OCI-LY7 (cell line): ENCODE measurements at places on chromosomes 7 and 10.

GRCh38 chr10:43998021-43998809 lies 349.5 kb upstream of the ZNF32 start:
- no peak for DNase-seq

- DNase-seq: no peak
These were observed 40.5 kb upstream of the PRKAR1B start for GRCh38 chr7:767580-767940.

DNA sequence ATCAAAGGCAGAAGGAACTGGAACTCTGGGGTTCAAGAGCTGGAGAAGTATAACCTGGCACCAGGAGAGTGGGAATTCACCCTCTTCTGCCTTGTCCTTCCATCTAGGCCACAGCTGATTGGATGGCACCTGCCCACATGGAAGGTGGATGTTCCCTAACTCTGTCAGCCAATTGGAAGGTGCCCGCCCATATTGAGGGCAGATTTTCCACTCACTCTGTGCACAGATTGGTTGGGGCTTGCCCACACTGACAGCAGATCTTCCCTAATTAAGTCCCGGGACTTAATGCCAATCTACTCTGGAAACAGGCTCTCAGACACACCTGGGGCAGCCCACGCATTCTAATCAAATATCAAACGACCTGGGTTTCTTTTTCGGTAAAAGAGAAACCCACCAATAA lies 1142.3 kb upstream of the CELF2 start:
- DNase-seq: no peak

DNA sequence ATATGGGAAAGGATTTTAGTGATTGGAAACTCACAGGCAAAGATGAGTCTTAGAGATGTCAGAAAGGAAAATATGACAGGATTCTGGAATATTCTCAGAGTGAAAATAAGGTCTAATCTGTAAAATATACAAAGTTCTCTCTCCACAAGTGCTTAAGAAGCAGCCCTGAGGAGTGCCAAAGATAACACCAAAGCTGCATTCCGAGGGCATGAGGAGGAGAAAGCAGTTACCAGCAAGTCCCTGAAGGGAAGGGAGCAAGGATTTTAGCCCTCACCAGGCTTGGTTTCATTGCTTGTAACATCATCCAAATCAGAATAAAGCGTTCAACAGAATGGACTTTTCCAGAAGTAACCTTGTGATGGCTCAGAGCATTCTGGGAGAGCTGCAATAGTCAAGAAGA lies 31.4 kb upstream of the DLX6 start:
- no peak for DNase-seq

GRCh38 chr7:114468844-114469243 lies 54.2 kb downstream of the FOXP2 start:
- DNase-seq: no peak

DNA sequence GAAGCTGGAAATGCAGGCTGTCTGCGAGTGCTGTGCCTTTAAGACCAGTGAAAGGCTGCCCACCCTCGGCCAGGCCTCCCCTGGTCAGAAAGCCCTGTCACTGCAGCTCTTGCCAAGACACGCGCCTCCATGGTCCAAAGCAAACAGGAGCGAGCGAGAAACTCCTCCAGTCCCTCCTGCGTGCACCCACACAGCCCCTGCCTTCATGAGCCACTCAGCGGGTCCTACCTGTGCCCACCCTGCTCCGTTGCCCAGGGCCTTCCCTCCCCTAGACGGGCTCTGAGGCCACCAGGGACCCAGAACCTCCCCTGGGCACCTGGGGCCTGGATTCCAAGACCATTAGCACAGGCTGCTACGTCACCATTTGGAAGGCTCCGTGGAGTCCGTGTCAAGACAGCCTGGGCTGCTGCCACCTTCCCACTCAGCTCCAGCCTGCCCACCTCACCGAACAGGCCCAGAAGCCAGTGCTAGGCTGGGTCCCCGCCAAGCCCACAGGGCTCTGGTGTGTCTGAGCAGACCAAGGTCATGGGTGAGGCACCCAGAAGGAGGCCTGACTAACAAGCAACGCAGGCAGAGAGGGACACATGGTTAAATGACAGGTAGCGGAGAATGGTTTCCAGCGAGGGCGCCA lies 144.5 kb downstream of the NEURL1 start:
- no peak for DNase-seq

DNA sequence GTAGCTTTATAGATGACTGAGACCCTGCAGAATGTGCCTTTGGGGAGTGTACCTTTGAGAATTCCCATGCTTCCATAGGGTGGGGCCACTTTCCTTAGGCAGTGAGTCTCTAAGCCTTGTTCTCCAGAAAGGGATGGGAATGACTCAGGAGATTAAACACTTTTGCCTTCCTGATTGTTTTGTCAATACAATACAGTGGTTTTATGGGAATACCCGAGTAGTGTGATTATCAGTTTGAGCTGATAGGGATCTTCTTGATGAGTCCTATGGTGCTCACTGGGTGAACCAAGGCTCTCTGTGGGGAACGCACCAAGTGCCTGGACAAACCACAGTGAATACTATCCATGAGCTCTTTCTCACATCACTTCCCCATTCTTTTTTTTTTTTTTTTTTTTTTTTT lies 6.3 kb downstream of the MYOF start:
- no peak for DNase-seq

- DNase-seq: no peak
These were observed 2.2 kb upstream of the FRMD4A start for GRCh38 chr10:14332903-14333302.

DNA sequence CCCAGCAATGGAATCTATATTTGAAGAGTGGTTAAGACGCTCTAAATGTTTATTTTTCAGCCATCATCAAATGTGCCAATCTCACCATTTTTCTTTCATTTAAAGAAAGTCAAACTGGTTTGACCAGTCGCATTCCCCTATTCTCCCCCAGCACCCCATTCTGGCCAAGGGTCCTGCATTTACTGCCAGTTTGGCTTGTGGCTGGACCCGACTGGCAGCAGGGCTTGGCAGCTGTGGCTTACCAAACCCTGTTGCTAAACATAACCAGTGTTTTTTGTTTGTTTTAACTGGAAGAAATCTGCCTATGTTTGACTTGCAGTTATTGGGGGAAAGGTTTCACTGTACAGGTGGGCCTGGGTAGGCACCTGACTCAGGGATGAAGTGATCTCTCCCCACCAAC lies 116.3 kb downstream of the CYP26A1 start:
- DNase-seq: no peak

- no peak for DNase-seq
These were observed 419.1 kb downstream of the ARL4A start for GRCh38 chr7:13106513-13106912.

DNA sequence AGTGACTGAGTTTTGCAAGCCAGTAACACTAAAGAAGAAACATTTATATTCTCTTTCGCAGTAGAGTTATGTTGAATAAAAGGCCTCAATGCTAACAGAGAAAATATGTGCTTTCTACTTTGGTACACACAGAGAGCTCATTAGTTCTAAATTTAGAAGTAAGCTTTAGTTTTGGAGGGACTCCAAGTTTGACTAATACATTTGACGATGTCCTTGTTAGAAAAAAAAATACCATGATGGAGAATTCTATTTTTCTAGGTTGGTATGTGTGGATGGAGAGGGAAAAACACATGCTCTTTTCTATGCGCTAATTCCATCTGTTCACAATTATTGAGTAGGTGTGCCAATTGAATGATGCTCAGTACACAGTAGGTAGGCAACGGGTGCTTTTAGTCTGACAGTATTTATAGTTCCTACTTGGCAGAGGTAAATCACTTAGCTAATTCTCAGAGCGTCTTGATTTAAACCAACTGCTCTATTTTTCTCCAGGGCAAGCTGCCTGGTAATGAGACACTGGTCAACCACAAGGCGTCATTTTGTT lies 327.2 kb upstream of the AKR1E2 start:
- no peak for DNase-seq

DNA sequence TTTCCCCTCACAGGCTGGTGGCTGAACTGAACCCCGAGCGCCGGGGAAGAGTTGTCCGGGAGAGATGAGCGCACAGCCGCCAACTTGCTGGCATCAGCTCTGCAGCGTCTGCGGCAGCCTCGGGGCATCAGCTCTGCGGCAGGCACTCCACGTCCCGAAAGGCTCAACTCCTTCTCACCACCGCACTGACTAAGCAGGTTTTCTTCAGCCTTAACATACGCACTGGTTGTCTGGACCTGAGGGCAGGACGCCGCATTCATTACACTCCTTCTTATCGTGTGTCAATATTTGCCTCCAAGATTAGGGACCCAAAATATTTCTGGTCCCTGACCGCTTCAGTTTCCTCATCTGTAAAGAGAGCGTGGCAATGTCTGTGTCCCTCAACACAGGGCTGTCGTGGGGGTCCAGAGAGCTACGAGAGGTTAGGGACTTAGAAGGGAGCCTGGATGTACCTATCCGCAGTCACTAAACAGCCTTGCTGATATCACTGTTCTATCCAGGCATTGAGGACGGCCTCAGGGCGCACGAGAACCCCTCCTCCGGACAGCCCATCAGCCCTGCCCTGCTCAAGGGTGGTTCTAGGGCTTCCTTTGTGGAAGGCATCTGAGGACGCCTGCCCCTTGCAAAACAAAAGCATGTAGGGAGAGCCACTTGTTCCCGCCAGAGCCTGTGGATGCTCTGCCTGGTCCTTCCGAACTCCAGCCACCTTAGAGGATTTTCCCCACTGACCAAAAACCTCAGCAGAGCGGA lies 42.8 kb upstream of the FIGNL1 start:
- DNase-seq: no peak

DNA sequence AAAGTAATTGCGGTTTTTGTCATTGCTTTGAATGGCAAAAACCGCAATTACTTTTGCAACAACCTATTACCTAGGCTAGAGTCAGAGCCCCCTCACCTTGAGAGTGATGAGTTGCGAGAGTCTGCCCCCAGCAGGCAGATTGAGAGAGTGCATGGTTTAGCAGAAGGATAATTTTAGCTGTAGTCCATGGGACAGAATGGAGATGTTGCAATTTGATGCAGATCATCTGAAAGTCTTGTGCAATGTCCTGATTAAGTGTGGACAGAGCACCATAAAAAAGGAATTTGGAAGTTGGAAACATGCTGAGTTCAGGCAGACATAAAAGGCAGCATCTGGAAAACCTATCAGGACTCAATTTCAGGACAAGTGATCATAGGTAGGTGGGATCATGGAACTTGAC lies 48.7 kb downstream of the GPR141 start:
- DNase-seq: peak; percentile 45

DNA sequence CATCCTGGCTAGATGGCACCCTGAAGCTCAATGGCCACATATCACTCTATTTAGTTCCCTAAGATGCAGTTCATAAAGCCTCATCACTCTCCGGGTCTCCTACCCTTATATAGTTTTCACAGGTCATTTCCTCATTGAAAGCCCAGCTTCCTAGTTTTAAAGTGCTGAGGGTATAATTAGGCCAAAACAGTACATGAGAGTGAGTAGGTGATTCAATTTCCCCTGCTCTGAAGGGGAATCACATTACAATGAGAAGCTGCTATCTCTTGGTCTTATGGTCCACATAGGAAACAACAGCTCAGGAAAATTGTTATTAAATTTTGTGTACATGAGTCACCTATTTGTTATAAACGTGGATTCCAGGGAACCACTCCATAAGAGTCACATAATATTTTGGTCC lies 162.0 kb downstream of the SEMA3E start:
- DNase-seq: no peak

DNA sequence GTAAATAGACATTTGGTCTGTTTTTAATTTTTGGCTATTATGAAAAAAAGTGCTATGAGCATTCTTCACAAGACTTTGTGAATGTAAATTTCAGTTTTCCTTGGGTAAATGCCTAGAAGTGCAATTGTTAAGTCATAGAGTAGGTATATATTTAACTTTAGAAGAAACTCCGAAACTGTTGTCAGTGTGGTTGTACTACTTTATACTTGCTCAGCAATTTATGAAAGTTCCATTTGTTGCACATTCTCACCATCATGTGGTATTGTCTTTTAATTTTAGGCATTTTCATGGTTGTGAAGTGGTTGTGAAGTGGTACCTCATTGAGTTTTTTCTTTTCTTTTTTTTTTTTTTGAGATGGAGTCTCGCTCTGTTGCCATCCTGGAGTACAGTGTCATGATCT lies 60.0 kb downstream of the TYW1 start:
- no peak for DNase-seq

GRCh38 chr7:114937446-114937845 lies 15.6 kb downstream of the MDFIC start:
- DNase-seq: no peak

GRCh38 chr10:43901302-43901701 lies 252.6 kb upstream of the ZNF32 start:
- DNase-seq: peak; percentile 26

GRCh38 chr10:120688928-120689327 lies 162.2 kb upstream of the WDR11 start:
- no peak for DNase-seq

DNA sequence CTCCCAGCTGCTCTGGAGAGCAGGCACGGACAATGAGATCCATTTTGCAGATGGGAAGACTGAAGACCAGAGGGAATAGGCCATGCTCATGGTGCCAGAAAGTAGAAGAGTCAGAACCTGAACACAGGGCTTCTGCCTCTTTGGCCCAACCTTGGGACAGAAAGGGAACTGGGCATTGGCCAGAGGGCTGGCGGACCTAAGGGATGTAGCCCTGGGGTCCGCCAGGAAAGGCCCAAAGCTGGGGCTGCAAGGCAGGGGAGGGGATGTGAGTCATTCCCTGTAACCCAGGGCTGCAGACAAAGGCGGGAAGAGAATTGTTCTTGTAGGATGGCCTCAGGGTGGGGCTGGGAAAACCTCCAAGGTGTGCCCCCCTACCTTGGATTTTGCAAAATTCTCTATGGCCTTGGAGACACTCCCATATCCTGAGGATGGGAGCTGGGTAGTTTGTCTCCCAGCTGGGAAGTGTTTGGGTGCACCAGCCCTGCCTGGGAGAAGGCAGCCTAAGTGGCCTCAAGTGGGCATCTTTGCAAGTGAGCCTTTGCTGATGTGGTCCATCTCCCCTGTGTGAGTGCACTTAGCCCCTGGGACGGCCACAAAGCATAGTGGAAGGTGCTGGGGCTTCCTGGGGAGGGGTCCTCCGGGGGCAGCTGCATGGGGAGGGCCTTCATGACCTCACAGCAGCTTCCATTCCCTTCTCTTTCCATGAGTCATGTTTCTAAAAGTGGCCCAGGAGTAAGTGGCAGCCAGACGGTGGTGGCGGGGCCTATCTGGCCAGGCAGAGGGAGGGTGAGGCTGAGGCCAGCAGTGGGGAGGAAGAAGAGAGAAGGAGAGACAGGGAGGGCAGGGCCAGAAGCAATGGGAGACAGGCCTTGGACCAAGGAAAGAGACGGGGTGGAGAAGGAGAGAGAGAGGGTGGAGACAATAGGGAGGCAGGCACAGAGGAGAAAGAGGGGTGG lies 9.2 kb downstream of the AQP1 start:
- DNase-seq: no peak
